ENCODE measurements at places on chromosomes 4 and X.
A peak's percentile ranks its signal among the peaks of the same experiment; 100 is the strongest.

DNA sequence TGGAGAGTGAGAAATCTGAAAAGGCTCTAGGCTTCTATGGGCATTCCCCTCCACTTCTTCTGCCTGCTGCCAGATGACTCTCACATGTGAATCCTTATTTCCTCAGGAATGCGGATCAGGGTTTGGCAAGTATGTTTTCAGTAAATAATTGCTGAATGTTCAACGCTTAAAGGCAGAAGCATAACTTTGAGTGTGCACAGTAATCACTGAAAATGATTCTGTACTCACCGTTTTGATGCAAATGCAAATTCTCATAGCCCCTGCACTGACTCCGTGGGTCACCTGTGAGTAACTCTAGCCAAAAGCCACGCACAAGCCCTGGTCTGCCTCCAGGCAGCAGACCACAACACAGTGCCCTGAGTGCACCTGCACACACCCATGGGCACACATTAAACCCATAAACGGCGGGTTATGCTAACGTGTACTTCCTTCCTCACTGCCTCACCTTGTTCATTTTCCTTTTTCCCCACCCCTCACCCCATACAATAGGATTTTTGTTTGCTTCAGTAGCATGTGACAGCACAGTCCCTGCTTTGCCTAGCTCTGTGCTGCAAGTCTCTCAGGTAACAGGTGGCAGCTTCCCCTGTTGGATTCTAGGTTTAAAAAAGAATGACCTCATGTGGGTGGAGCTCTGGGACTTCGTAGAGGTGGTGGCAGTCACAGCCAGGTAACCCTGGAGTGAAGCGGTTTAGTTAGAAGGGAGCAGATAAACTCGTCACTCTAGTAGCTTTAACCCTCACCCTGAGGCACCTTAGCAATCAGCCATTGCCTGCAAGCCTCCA, at the start of gene ARHGEF38:
Gene ARHGEF38, plus strand, starts transcription at position 656 of the 782 bp plus-strand sequence. CDS start 146 bp downstream, outside the sequence.
- DNase-seq, result no peak

- DNase-seq, result no peak
Measured at GRCh38 chr4:147103403-147103946, 157.8 kb upstream of the TTC29 start.

GRCh38 chr4:24559889-24560288, 24.5 kb downstream of the DHX15 start:
- DNase-seq, result no peak

DNA sequence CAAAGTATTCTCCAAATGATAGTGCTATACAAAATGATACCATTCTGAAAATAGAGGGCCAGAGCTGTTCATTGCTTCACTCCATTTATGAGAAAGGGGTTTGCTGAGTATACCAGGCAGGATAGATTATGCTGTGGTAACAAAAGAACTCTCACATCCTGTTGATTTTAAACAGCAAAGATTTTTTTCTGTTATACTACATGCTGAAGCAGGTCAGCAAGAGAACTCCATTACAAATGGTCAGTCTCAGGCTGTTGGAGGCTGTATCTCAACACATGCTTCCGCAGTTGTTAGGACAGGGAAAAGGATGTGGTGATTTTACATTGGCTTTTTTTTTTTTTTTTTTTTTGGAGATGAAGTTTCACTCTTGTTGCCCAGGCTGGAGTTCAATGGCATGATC, 13.7 kb upstream of the KLHL5 start:
- no peak for DNase-seq

GRCh38 chr4:73257651-73258435, 755 bp downstream of the ANKRD17 start:
- DNase-seq, result no peak

DNA sequence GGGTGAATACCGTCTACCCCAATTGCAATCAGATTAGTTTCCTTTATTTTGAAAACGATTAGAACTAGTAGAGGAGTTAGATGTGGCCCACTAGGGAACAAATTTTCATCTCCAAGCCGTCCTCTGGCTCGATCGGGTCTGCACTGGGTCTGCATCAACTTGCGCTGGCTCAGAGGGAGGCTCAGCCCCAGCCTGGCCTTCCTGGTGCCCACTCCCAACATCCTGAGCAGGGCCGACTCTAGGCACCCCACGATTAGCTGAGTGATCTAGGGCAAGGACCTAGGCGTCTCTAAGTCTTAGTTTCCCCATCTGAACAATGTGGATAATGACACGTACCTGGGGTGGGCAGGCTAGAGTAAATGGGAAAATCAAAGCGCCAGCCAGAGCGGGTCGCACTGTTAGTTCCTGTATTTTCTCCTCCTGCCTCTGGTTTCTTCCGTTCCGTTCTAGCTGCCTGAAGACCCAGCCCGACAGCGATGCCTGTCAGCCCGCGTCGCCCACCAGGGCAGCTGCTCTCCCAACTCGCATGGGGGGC, 7.7 kb upstream of the HAND2 start:
- no peak for DNase-seq

- DNase-seq, result no peak
Measured at GRCh38 chr4:44132526-44132925, 316.1 kb downstream of the KCTD8 start.

DNA sequence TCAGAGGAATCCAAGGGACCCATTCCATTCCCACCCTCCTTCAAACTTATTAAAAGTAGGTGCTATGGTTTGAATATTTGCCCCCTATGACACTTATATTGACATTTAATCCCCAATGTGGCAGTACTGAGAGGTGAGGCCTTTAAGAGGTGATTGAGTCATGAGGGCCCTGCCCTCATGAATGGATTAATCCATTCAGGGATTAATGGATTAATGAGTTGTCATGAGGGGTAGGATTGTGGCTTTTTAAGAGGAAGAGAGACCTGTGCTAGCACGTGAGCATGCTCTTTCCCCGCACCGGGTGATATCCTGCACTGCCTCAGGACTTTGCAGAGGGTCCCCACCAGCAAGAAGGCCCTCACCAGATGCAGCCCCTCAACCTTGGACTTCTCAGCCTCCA, 50.1 kb downstream of the IRF2 start:
- no peak for DNase-seq

- DNase-seq, result no peak
Measured at GRCh38 chr4:125434136-125434535, 119.4 kb downstream of the FAT4 start.

GRCh38 chrX:152520653-152521052, 69.5 kb upstream of the GABRA3 start:
- DNase-seq, result no peak

DNA sequence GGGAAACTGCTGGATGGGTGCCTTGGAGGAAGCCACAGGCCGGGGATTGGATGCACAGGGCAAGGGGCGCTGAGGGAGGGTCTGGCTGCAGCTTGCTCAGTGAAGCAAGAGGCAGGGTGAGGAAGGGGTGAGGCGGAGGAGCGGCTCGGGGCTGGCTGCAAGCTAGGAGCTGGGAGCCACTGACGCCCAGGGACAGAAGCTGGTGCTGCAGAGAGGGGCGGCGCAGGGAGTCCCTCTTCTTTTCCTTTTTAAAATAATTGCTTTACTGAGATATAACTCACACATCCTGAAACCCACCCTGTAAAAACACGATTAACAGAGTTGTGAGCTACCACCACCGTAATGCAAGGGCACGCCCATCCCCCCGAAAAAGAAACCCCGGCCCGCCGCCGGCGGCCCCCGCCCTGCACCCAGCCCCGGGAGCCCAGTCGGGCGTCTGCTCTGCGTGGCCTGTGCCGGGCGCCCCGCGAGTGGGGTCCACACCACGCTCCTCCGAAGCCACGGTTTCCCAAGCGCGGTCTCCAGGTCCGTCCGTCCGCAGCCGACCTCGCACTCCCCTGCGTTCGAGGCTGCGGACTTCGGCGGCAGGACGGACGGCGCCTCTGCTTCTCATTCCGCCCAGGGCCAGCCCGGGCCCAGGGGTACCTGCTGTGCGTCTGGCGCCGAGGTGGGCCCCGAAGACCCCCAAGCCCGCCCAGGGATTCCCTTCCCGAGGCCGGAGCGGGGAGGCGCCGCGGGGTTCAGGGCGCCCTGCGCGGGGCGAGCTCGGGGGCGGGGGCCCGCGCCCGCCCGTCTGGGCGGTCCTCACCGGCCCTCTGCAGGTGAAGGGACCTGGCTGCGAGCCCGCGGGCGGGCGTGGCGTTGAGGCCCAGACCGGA, 866 bp upstream of the UVSSA start:
- peak; percentile 23 for DNase-seq

- no peak for DNase-seq
Measured at GRCh38 chr4:182454440-182455013, 211.3 kb downstream of the TENM3 start.

DNA sequence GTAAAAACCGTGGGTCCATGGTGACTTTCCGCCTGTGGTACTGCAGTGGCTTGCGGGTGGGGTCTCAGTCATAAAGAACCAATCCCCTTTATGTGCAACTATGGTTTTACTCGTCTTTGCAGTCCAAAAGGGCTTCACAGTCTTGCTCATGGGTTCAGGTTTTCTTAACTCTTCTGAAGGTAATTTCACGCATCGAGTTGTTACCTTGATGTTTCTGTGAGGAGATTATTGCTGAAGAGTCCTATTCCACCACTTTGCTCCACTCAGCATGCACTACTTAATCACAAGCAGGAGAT, 41.5 kb downstream of the F8 start:
- no peak for DNase-seq

GRCh38 chrX:131397891-131398290, 108.8 kb upstream of the IGSF1 start:
- DNase-seq, result no peak

GRCh38 chr4:156347412-156348075, 393.9 kb upstream of the CTSO start:
- no peak for DNase-seq

DNA sequence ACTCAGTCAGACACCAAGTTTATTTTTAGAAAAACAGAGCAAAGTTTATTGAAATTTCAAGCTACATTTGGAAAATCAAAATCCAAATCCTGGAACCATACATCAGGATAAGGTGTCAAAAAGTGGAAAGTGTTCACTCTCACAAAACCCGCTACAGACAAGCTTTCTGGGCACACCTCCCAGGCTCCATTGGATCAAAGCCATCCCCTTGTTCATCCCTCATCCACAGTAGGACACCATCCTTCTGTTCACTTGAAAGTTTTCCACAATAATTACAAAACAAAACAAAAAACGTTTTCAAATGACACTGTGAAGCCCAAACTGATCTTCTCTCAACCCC, 62.4 kb downstream of the TSC22D3 start:
- no peak for DNase-seq

GRCh38 chrX:142251680-142252079, 46.6 kb upstream of the MAGEC2 start:
- no peak for DNase-seq

DNA sequence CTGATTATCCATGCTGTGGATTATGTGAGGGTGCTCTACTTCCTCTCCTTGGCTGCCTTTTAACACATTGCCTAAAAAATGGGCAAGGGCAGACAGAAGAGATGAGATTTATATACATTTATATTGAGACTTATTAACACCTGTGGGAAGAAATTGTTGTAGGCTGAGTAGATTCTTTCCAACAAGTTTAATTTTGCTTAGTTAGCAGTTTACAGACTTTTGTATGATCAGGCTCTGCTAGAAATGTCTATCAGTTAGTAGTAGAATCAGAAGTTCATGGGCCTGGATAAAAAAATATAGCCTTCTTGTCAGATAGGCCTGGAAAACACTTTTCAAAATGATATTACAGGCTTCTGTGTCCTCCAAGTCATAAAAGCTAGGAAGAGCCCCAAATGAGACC, 111.3 kb upstream of the LEF1 start:
- DNase-seq, result no peak

GRCh38 chr4:122305853-122306252, 73.0 kb upstream of the ADAD1 start:
- no peak for DNase-seq

DNA sequence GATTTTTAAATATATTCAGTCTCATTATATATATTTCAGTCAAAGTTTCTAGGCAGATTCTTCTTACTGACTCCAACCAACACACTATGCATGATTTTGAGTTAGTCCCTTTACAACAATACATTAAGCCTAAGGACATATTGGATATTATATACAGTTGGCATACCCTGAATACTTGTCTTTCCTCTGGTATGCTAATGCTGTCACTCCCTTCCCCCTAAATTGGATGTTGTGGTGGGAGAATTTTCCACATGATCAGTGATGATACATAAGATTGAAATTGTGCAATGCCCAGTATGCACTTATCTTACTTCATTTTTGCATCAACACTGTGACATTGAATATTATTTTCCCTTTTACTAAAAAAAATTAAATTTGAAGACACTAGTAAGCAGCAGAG, 935.2 kb downstream of the PCDH7 start:
- DNase-seq, result no peak

All from stimulated activated CD4-positive, alpha-beta T cell treated with anti-CD3 and anti-CD28 coated beads, Interleukin-1b, Interleukin-23, amount 100 ng/mL, for 4 hours (primary cell).